ENCODE measurements at places on chromosomes 1 and 21.

- DNase-seq, result no peak
These were observed 91.9 kb downstream of the IGSF21 start for GRCh38 chr1:18199462-18199861.

GRCh38 chr1:45329445-45329844 is 2.8 kb downstream of the HPDL start:
- DNase-seq, result no peak

GRCh38 chr1:156295391-156295947 is at the start of gene GLMP:
Gene GLMP (minus strand): TSS chr1:156295679. CDS start chr1:156295645, 34 bp downstream.
- DNase-seq, result no peak

DNA sequence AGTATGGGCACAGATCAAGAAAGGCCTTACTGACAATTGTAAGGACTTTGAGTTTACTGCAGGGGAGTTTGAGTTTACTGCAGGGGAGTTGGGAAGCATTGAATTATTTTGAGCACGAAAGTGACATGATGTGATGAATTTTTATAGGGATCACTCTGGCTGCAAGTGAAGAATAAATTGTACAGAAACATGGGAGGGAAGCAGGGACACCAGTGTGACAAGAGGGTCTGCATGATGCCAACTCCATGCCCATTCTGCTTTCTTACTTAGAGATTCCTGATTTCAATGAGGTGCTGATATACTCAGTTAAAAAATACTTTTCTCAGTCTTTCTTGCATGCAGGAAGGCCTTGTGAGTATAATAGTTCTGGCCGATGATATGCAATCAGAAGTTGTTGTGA is 234.4 kb downstream of the CENPF start:
- DNase-seq, result no peak

- DNase-seq, result no peak
These were observed 231.1 kb upstream of the SGIP1 start for GRCh38 chr1:66302815-66303214.

GRCh38 chr1:11058595-11059154 is 1.1 kb downstream of the SRM start:
- no peak for DNase-seq

- no peak for DNase-seq
These were observed 12.0 kb downstream of the PRDX6 start for GRCh38 chr1:173489149-173489600.

GRCh38 chr1:147808025-147808424 is 47.6 kb upstream of the GJA5 start:
- DNase-seq, result no peak

DNA sequence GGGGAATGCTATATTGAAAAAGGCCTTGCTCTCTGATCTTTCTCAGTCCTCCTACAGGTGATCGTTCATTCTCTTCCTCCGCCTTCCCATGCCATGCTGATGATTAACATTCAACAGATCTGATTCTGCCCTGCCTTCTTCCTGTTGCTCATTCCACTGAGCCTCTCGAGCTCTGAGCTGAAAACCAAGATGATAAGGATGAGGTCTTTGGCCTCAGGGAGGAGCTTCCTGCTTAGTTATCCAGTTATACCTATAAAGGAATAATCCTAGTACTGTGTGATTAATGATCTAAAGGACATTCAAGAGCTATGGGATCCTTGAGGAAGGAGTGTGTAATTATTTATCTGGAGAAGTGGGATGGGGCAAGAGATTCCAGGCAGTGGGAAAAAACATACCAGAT is 25.2 kb upstream of the MAP3K7CL start:
- DNase-seq, result no peak

GRCh38 chr1:233333086-233333485 is 5.6 kb downstream of the MAP3K21 start:
- no peak for DNase-seq

GRCh38 chr1:53593758-53594380 is 134.7 kb downstream of the DMRTB1 start:
- DNase-seq, result no peak

GRCh38 chr21:44643741-44644310 is 2.4 kb upstream of the KRTAP10-11 start:
- DNase-seq, result no peak

DNA sequence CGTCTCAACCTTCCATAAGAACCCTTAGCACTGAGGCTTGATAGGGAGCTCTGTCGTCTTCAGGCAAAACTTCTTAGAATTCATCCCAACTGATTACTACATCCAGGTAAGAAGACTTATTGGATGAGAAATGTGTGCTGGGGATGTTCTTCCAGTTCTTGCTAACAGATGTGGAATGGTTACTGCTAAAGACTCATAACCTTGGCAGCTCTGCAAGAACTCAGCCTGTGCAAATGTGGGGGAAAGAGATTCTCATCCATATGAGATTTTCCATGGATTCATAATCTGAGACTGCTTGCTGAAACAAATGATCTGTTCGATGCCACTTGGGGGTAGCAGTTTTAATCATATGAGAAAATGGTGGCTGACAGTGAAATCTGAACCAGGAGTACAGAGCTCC is 48.2 kb downstream of the NTPCR start:
- no peak for DNase-seq

GRCh38 chr1:38179483-38179882 is 132.9 kb upstream of the POU3F1 start:
- no peak for DNase-seq

- DNase-seq, result no peak
These were observed 32.0 kb upstream of the IGSF5 start for GRCh38 chr21:39712976-39713375.

GRCh38 chr1:63691701-63692425 is 82.0 kb upstream of the ROR1 start:
- peak; percentile 28 for DNase-seq

DNA sequence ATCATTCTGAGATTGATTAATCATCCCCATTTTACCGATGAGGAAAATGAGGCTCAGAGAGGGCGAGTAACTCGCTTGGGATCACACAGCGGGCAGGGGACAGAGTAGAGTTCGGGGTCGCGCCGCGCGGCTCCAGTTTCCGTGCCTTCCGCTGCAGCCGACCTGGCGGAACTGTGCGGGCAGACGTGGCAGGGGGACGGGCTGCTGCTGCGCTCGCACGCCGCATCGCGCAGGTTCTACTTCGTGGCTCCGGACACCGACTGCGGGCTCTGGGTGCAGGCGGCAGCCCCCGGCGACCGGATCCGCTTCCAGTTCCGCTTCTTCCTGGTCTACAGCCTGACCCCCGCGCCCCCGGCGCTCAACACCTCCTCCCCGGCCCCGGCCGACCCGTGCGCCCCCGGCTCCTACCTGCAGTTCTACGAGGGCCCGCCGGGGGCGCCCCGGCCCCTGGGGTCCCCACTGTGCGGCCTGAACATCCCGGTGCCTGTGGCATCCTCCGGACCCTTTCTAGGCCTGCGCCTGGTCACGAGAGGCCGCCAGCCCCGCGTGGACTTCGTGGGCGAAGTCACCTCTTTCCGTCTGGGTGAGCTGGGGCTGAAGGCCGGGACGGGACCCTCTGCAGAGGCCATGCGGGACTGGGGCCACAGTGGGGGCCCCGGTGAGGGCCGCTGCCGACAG is 2.3 kb downstream of the LDLRAD2 start:
- DNase-seq, result peak; percentile 38

DNA sequence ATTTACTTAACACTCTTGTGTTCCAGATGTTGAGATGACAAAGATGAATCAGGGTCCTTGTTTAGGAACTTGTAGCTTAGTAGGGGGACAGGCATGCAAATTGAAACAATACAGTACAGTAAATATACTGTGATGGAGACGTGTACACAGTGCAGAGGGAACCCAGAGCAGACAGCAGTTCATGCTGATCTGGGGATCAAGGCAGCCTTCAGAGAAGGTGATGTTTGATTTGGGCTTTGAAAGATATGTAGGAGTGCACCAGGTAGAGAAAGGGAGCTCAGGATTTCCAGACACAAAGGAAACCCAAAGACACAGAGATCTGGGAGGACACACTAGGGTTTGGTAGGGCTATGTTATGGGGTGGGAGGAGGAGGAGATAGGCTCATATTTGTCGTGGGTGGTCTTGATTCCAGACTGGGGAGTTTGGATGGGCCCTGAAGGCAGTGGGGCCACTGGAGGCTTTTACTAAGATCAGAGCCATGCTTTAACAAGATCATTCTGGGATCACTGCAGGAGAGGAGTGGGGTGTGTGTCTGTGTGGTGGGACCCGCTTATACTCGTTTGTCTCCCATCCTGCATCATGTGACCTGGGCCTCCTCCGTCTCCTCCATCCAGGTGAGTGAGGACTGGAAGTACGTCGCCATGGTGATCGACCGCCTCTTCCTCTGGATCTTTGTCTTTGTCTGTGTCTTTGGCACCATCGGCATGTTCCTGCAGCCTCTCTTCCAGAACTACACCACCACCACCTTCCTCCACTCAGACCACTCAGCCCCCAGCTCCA is 7.8 kb downstream of the CHRNB2 start:
- no peak for DNase-seq

DNA sequence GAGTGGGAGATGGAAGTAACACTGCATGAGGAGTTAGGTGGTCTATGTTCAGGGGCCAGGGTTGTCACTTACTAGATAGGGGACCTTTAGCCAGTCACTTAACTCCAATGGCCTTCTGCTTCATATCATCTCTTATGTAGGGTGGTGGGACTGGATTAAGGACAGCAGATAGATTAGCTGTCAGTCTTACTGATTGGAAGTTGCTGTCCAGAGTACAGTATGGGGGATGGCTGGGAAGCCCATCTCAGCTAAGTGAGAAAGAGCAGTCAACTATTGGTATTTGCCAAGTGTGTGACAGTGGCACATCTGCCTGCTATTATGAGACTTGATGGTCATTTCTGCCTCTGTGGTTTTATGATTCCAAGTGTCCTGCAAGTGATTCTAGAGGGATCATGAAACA is 130.9 kb downstream of the FGGY start:
- no peak for DNase-seq

DNA sequence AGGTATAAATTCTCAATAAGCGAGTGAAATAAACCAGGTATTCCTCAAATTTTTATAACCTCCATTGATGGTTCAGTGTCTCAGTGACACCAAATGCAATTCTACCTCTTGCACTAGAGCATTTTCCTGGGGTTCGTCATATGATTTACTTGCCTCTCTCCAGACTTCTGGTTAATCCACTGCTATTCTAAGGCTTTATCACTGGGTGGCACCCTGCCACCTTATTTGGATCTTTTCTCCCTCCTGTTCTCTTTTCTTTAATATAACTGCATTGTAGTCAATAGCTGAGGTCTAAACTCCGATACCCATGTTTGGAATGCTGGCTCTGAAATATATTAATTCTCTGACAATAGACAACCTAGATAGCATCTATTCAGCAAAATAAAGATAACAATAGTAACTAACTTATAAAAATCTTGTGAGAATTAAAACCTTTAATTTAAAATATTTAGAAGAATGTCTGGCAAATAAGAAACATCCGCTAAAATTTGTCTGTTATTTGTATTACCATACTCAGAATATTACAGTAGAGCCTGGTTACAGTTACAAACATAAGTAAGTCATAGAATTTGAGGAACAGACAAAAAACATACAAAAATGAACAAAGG is 436.4 kb downstream of the PLA2G4A start:
- no peak for DNase-seq

GRCh38 chr21:32567626-32568025 is 17.7 kb downstream of the TCP10L start:
- no peak for DNase-seq

GRCh38 chr1:11802973-11803885 is 2.5 kb downstream of the MTHFR start:
- peak; percentile 56 for DNase-seq

- no peak for DNase-seq
These were observed 139.3 kb downstream of the PGBD5 start for GRCh38 chr1:230286890-230287269.

- DNase-seq, result no peak
These were observed 1.3 kb downstream of the KRTAP12-3 start for GRCh38 chr21:44658913-44659595.

GRCh38 chr1:183003203-183003602 is 20.0 kb upstream of the LAMC1 start:
- DNase-seq, result no peak

DNA sequence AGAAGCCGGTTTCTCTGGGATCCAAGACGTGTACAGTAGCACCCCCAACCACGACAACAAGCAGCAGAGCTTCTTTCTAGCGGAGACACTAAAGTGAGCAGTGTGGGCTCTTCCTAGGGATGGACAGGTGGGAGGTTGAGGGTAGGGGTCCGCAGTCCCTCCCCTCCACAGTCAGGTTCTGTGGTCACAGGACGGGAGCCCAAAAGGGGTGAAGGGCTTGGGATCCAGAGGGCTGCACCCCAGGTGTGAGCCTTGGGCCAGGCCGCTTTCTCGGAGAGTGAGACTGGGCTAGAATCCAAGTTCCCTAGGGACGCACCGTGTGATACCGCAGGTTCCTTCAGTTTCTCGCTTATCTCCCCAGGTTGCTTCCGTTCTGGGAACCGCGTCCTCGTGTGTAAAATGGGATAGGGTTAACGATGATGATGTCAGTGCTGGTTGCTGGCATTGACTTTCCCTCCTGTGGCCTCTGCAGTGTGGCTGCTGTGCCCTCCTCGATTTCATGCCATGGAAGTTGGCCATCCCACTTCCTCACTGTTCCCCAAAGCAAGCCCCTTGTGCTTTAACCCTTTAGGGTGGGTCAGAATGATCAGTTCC is 17.3 kb upstream of the SELENON start:
- no peak for DNase-seq

- no peak for DNase-seq
These were observed 218.0 kb downstream of the ZP4 start for GRCh38 chr1:237672748-237673147.

GRCh38 chr21:45088729-45089128 is 14.3 kb downstream of the ADARB1 start:
- no peak for DNase-seq

GRCh38 chr1:103180660-103181059 is 72.3 kb upstream of the COL11A1 start:
- DNase-seq, result no peak

GRCh38 chr21:34782506-34783360 is 113.9 kb downstream of the CLIC6 start:
- DNase-seq, result no peak

GRCh38 chr1:203453016-203453415 is 22.6 kb upstream of the PRELP start:
- no peak for DNase-seq

DNA sequence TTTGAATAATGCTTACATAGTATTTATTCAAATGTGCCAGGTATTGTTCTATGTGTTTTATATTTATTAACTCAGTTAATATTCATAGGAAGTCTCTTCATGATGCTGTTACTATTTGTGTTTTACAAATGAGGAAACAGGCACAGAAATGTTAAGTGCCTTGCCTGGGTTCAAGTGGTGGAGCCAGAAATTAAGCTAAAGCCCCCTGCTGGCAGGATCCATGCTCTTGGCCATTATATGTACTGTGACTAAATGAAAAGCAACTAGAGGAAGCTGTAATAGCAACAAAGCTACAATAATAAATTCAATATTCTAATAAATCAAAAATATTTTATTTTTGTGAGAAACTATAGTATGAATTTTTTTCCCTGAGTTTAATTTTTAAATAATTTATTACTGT is 30.0 kb downstream of the IARS2 start:
- DNase-seq, result no peak

- DNase-seq, result no peak
These were observed 32.3 kb downstream of the CDCA8 start for GRCh38 chr1:37724575-37724974.

GRCh38 chr1:112508278-112509004 is at the start of gene WNT2B:
Gene WNT2B (plus strand): TSS chr1:112508965. CDS start chr1:112509263, 298 bp downstream.
- DNase-seq, result peak; percentile 58

GRCh38 chr1:39676948-39677548 is 5.1 kb upstream of the NT5C1A start:
- no peak for DNase-seq
